Suppressor macrophage treated with lipopolysaccharide for 1 hour (primary cell): ENCODE measurements at places on chromosomes 6 and 20.
A peak's percentile ranks its signal among the peaks of the same experiment; 100 is the strongest.

GRCh38 chr6:159969921-159970320 lies 1.0 kb downstream of the IGF2R start:
- DNase-seq: peak; percentile 86

GRCh38 chr6:34859951-34860350 lies 27.9 kb downstream of the TAF11 start:
- DNase-seq: no peak

GRCh38 chr20:10094566-10095173 lies 59.9 kb downstream of the ANKEF1 start:
- DNase-seq: no peak

DNA sequence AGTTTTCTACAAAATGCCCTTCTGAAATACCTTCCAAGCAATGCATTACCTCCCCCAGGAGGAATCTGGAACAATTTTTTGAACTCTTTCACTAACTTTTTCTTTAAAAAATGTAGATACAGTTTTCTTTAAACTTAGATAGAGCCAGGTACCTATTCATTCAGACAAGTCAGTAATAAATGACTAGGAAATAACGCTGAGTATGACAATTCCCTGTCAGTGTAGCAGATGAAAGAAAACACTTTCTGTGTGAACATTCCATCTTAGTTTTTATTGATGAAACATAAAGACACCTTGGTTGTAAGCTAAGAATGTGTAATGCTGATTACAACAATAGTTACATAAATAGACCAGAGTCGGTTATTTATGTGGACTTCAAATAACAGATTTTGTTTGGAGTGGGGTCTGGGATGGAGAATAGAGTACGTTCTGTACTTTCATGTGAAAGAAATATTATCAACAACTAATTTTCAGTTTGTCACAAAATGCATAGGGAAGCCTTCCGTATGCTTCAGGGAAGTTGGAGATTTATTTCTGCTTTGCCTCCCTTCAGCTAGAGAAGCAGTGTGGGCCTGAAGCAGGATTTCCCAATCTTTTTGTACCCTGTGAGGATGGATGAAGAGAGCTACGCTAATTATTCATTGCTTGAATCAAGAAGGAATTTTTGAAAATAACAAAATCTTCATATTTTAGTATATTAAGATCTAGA lies 19.2 kb upstream of the QKI start:
- DNase-seq: no peak

- DNase-seq: no peak
These were observed 44.4 kb downstream of the HDDC2 start for GRCh38 chr6:125257351-125257750.

- DNase-seq: peak; percentile 96
These were observed 96.3 kb downstream of the GMPR start for GRCh38 chr6:16334671-16335070.

- no peak for DNase-seq
These were observed 660.4 kb upstream of the GJE1 start for GRCh38 chr6:141472162-141472928.

GRCh38 chr20:33969563-33969962 lies 24.1 kb upstream of the RALY start:
- DNase-seq: no peak

- no peak for DNase-seq
These were observed 698.0 kb upstream of the POU3F2 start for GRCh38 chr6:98136333-98136732.

- no peak for DNase-seq
These were observed 227.1 kb downstream of the ANKRD60 start for GRCh38 chr20:58001381-58001780.

- no peak for DNase-seq
These were observed 28.9 kb upstream of the SMIM8 start for GRCh38 chr6:87293526-87293925.

DNA sequence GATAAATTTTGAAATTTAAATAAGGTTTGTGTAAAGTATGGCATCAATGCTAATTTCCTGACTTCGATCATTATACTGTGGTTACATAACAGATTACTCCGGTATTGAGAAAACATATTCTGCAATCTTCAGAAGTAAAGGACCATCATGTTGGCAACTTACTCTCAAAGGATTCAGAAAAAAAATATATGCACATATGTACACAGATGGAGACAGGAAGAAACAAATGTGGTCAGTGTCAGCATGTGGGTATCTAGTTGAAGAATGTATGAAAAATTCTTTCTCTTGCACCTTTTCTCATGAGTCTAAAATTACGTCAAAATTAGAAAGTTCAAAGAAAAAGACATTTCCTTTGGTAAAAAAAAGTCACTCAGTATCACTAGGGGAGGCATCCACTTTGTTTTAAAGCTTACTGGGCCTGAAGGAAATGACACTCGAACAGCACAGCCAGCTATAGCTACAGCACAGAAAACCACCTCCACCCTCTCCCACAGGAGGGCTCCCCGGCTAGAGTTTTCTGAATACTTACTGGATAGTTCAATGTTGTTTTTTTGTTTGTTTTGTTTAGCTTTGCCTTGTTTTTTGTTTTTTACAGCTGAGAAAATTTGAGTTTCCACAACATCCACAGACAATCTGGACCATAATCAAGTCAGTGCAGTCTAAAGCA lies 317.2 kb upstream of the AGPAT4 start:
- no peak for DNase-seq

DNA sequence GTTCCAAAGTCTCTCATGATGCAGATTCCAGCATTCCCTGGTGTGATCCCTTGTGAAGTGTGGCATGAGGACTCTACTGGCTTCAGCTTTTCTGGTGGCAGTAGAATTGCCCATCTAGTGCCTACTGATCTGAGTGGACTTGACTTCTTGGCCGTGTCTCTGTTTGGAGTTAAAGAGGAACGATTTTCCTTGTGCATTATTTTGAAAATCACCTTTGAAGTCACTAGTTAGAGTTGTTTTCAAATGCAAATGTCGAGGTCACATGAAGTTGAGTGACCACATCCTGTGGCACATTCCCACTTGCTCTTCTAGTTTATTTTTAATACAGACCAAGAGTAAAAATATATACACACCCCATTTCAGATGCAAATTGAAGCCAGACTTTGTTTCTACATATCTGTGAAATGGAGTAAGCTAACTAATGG lies 270.7 kb upstream of the TAB2 start:
- DNase-seq: peak; percentile 39

DNA sequence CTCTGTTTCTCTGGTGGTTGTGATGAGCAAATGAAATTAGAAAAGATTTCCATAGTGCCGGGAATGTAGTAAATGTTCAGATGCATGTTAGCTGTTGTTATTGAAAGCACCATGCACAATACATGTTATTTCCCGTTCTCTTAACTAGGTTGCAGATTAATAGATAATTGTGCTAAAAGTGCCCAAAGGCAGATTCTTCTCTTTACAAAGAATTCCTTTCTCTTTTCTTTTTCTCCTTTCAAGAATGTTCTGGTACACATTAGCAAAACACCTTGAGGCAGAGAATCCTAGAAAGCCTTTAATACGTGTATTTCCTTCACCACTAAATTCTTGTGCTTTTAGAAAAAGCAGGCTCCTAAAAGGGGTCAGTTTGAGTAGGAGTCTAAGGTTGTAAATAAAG lies 121.1 kb upstream of the ASF1A start:
- DNase-seq: no peak

DNA sequence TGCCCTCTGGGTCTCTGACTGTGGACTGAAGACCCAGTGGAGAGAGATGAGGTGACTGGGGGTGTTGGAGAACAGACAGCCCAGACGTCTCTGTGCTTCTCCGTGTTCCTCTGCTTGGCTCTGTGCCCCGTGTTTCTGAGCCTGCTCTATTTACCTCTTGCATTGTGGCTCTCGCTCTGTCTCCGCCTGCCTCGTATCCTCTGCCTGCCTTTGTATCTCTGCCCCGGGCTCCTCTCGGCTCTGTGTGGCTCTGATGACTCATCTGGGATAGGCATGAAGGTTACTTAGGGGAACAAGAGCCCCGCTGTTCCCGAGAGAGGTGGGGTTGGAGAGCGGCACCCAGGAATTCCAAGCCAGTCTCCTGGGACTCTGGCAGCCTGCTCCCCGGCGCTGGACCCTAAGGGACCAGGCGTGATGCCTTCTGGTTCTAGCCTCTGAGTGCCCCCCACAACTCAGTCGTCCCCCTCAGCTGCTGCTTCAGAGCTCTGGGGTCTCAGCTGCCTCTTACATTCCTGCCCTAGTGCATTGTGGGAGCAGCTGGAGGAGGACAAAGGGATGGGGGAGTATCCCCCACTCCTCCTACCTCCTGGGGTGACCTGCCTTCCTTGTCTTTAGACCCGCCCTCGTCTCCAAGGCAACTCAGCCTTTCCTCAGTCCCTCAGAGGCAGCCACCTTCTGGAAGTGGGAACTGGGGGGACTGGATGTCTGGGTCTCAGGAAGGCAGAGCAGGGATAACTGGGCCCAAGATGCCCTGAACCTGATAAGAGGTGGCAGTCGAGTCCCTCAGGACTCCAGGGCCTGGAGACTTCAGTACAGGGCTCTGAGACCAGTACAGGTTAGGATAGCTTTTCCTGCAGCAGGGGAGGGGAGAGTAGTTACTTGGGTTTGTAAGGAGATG lies 1.9 kb downstream of the DDR1 start:
- DNase-seq: no peak

DNA sequence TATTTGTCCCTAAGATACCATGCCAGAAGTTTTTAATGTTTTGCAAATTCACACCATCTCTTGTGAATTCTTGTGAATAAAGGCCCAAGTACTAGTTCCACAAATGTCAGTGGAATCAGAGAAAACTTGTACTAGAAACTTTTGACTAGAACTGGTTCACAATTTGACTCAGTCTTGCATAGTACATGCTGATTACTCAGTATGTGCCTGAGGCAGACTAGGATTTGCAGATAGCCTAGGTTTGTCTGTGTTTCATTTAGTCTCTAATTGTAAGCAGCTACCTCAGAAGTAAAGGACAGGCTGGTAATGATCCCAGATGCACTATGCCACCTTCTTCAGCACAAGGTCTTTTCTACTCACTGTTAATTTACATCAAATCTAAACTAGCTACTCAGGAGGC lies 34.2 kb upstream of the GSTA4 start:
- no peak for DNase-seq

DNA sequence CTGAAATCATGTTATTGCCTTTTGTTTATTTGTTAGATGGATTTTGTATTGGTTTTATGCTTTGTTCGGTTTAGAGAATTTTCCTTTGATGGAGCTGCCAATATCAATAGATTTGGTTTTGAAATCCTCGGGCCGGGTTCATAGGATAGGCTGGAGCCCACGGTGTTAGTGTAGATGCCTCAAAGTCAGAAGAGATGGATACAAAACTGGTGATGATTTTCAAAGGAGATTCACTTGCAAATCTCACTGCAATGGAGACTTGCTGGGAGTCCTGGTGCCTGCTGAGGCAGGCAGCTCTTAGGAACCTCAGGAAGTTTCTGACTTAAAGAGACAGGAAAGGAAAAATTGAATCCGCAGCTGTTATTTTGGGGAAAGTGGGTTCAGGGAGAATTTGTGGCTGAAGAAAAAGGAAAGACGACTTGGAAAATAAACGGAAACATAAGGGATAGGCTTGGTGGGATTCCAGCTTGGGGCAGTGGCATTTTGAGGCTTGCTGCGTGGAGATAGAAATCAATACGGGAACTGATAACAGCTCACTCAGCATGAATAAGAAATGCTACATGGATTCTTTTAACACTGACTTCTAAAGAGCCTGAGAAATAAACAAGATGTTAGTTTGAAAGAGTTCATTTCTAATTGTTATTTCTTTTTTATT lies 241.6 kb downstream of the PHACTR1 start:
- DNase-seq: no peak

GRCh38 chr6:126959765-126960164 lies 158.7 kb upstream of the RSPO3 start:
- no peak for DNase-seq

DNA sequence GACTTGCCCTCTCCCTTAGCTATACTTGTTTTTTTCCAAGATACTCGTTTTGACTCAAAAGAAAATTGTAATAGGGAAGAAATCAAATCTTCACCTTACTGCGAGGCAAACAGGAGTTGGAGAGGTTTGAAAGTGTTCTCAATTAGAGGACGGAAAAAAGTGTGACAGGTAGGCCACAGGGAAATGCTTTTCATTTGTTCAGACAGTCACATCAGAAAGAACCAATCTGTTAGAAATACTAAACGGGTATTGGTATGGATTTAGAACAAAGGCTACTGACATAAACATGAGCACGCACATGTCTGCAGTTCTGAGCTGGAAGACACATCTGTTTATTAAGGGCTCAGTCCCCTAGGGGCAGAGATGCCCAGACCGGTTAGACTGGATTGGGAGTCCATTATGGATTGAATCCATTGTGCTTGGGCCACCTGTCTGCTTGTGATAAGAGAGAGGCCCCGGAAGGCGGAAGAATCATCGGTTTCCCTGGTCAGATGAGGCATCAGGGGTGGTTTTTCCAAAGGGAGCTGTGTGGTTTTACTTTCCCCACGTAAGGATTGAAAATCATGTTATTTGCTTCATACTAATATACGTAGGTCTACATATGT lies 220.9 kb upstream of the MYLIP start:
- no peak for DNase-seq

GRCh38 chr6:25629198-25629576 lies 22.8 kb upstream of the SCGN start:
- no peak for DNase-seq

- no peak for DNase-seq
These were observed 32.0 kb downstream of the CFAP61 start for GRCh38 chr20:20084296-20084752.
